Globus pallidus (tissue), 1 donor: ENCODE measurements at places on chromosomes 5 and 9.

- DNase-seq, result no peak
These were observed 60.3 kb downstream of the GCNT1 start for GRCh38 chr9:76519075-76519835.

- no peak for DNase-seq
These were observed 53.7 kb downstream of the RGMB start for GRCh38 chr5:98827161-98827560.

- DNase-seq, result no peak
These were observed 111.5 kb downstream of the SUSD1 start for GRCh38 chr9:112063586-112063985.

- no peak for DNase-seq
These were observed 22.4 kb upstream of the RASGRF2 start for GRCh38 chr5:80937584-80938356.
